ENCODE measurements at places on chromosomes 3 and 15.

DNA sequence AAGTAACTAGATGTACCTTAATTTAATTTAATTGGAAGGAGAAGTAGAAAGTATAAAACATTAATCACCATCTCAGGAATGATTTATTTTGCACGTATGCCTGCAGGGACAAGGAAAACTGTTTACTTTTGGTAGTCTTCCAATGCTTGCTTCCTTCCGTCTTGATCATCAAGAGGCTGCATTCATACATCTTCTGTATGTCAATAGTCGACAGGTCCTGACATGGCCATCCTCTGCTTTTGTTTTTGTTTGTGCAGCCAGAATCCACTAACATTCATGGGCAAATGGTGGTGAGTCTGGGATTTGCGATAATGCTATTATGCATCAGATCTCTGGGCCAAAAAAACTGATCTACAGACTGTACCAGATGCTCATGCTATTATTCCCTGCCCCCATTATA, 56.6 kb upstream of the ZPLD1 start:
- no peak for DNase-seq

- no peak for DNase-seq
Observed at GRCh38 chr3:190718097-190718496, 144.4 kb downstream of the GMNC start.

- no peak for DNase-seq
Observed at GRCh38 chr3:77709155-77709554, 669.3 kb downstream of the ROBO2 start.

GRCh38 chr15:89822951-89823711, 8.5 kb upstream of the ANPEP start:
- no peak for DNase-seq

- no peak for DNase-seq
Observed at GRCh38 chr3:58051196-58051595, 43.0 kb downstream of the FLNB start.

GRCh38 chr3:33104803-33105202, 7.9 kb upstream of the GLB1 start:
- no peak for DNase-seq

GRCh38 chr3:21330293-21330692, 420.7 kb downstream of the ZNF385D start:
- no peak for DNase-seq

DNA sequence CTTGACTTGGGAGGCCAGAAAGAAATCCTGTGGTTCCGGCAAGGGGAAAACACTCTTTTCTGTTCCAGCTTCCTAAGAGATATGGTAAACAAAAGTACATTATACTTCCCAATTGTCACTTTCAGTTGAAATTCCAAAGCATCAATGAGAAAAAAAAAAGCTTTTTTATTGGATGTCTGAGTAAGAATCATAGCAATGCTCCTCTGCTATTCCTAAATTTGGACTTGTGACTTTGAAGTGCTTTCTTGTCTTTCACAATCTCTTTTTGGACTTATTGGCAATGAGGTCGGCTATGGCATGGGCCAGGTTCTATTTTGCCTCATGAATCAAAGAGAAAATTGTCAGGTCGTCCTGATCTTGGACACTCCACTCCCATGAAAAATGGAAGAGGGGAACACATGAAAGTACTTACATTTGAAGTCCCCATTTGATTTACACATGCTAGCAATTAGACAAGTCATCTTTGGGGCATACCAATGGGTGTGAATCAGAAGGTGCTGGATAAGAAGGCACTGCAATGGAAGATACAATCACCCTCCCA, 170.5 kb downstream of the GREM1 start:
- no peak for DNase-seq

DNA sequence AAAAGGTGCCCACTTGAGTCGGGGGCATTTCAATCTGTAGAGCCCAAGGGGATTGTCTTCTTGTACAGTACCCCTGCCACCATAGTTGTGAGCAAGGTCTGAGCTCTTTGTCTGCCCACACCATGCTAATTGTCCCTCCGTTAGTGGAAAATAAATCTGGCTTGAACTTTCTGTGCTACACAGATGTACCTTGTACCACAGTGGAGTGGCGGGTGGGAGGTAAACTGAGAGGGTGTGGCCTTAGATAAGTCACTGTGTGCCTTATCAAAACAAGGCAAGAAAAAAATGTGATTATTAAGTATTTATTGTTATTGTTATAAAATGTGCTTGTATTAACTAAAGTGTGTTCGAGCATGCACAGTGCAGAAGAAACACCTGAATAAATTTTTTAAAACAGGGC, 242.9 kb upstream of the C2CD4B start:
- DNase-seq = no peak

DNA sequence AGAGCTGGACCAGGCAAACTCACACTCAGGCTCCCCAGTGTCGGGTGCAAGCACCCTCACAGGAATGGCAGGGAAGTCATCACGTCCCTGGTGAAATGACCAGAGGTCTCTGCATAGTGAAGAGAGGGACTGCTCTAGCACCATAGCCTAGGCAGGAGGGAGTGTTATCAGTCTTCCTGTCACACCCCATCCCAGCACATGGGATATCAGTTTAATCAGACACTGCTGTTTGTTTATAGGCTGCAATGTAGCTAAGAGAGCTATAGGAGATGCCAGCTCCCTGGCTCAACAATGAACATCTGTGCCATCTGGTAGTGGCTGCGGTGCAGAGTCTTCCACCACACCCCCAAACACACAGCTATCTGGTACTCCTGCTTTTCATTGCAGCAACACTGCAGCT, 776.6 kb downstream of the ZNF385D start:
- DNase-seq = no peak

DNA sequence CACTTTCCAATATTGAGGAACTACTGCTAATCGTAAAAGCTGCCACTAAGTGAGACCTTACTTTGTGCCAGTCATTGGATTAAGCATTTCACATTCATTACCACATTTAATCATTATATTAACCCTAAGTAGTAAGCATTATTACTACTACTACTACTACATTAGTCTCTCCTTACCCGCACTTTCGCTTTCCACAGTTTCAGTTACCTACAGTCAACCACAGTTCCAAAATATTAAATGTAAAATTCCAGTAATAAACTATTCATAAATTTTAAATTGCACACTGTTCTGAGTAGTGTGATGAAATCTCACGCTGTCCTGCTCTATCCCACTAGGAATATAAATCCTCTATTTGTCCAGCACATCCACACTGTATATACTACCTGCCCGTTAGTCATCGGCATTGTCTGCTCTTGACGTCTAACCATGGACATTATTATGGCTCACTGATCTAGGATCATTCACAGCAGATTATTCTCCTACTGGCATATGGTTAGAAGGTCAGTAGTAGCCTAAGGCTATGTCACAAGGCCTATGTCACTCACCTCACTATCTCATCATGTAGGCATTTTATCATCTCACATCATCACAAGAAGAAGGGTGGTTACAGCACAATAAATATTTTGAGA, 121.1 kb downstream of the GSK3B start:
- no peak for DNase-seq

DNA sequence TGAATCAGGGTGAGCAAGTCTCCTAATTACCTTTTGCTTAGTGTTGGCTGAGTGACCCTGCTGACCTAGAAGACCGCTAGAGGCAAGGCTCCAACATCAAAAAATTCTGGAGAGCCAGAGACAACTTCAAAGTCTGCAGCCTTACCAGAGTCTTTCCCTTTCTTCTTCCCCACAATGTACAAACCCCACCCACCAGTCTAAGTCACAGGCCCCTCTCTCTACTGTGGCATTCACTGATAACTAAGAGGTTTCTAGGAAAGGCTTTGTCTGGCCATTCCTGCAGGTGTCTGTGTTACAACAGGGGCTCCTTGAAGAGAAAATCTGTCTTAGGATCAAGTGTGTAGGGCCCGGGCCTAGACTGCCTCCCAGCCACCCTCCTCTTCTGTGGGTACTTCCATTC, 525 bp downstream of the MYH15 start:
- DNase-seq = no peak

DNA sequence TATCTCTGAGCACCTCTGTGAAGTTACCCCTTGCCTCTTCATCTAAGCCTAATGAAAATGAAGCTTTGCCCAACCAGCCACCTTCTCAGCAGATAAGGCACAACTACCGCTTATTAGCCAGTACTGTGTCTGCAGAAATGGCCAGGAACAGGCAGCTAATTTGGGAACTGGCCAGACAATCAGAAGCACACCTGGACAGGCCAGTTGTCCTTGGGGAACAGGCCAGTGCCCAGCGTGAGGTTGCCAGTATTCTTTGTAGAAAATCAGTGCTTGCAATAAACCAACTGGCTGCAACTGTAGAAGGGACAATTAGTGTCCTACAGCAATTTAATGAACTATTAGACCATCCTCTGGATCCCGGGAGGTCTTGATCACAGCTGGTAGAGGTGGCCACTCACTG, 10.4 kb upstream of the TMEM87A start:
- DNase-seq = no peak

- DNase-seq = no peak
Observed at GRCh38 chr3:33833408-33834095, 35.1 kb downstream of the PDCD6IP start.

DNA sequence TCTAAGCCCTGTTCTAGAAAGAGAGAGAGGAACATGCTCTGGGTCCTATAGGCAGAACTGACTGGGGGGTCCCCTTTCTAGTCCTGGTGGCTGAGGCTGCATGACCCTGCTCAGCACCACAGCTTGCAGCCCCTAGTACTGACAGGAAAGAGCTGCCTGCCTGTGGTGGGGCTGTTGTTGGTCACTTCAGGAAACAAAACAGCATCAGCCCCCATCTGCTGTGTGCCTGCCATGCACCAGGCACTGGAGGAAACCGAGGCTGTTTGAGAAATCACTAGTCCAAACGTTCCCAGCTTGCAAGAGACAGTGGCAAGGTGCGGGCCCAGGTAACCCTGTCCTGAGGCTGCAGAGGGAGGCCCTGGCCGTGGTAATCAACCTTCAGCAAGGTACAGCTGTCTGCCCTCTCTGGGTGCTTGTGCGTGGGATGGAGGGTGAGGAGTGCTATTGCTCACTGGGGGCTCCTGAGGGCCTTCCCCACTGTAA, 90.6 kb downstream of the IQSEC1 start:
- no peak for DNase-seq

DNA sequence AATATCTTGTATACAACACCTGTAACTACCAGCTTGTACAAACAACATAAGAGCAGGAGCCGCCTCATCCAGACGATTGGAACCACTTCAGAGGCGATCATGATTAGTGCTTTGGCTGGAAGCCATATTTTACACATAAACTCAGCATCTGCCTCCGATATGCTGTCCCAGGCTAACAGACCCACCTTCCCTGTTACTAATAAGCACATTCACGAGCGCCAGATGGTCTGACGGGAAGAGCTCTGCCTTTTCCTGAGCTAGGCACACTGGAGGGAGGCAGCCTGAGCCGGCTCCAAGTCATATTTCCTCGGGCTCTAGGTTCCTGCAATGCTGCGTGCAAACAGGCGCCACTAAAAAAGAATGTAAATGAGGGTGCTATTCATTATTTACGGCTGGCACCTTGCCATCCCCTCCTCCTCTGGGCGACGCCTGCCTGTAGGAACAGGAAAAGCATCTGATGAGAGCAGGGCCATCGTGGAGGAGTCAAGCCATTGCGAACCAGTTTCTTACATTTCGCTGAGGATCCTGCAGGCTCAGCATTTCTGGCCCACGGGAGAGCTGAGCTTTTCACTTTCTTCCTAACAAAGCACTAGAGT, 98.2 kb downstream of the ANXA2 start:
- no peak for DNase-seq

DNA sequence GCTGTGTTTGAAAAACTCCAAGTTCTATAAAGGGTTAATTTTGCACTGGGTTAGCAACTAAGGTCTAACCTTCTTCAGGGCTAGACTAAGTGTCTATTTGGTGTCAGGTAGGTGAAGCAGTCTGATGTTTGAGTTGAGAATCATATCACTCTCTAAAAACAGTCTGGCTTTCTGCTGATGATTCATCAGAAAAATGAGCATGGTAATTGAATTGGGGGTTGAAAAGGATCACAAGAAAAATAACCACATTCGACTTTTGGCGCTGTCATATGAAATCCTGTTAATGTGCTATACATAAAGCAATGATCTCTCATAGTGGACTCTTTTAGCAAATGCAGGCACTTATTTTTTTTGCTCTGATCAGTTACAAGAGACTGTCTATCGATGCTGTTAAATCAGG, 242.2 kb upstream of the AZI2 start:
- no peak for DNase-seq

DNA sequence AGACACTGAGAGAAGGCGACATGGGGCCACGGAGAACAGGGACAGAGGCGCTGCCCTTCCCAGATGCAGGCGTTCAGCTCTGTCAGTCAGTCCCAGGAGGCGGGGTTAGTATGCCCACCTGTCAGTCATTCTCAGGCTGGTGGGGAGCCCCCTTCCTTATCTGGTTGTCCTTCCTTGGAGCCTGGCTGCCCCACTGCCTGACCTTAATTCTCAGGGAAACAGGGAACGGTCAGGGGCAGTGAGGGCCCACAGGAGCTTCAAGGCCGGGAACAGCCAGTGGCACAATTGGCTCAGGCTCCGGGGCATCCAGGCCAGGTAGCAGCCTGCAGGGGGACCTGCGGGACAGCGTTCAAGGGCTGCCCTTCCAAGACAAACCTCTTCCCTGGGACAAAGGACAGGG, 133.2 kb downstream of the CHSY1 start:
- no peak for DNase-seq

DNA sequence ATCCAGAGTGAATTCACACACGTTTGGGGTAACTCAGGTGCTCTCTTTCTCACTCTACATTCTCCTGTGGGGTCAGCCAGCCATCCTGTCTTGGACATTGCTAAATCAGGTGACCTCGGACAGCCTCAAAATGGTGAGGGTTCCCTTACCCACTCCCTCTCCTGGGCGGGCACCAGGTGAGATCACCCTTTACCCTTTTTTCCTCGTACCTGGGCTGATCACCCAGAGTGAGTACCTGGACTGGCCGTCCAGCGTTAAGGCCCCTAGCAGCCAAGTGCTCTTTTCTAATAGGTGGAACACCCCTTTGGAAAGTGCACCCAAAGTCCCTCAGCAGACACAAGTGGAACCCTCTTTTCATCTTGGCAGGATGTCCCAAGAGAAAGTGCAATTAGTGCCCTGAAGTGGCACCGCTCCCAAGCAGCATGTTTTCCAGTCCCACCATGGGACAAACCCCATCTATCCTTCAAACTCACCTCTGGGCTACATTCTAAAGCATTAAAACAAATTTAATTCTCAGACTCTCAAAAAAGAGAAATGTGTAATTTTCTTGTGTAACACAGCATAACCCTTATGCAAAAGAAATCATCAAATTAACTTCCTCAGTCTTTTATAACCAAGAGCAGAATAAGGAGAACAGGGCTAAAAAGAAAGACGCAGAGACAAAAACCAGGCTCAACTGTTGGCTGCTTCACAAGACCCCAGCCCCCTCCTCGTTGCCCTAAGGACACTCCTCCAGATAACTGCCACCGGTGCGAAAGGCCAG, 20.7 kb downstream of the TRANK1 start:
- no peak for DNase-seq
